ENCODE measurements at places on chromosomes 16 and 17. TPM values are rescaled to one million over a fixed set of nuclear protein-coding genes. Genes with fewer than 3 reads are reported as not detected.

The C16orf74 gene
- total RNA-seq, result 11.3 TPM

The STH gene
- total RNA-seq, result not detected

The MT1A gene
- not detected for total RNA-seq

The CDH8 gene
- 4.3 TPM for total RNA-seq

The HSF5 gene
- total RNA-seq, result 0.72 TPM

The CDRT4 gene
- 1.4 TPM for total RNA-seq

The SOX15 gene
- 1.9 TPM for total RNA-seq

The SLC6A4 gene
- 1.2 TPM for total RNA-seq

The UMOD gene
- total RNA-seq, result 2.6 TPM

The NACA2 gene
- not detected for total RNA-seq

The LRRC75A gene
- total RNA-seq, result 7.9 TPM

The CDRT15L2 gene
- 5.5 TPM for total RNA-seq

The CYGB gene
- 0.24 TPM for total RNA-seq
